ENCODE measurements at places on chromosomes 1 and 21. TPM values are rescaled to one million over a fixed set of nuclear protein-coding genes. Genes with fewer than 3 reads are reported as not detected.

GRCh38 chr1:111516005-111516535 lies 12.6 kb upstream of the ADORA3 start:
- DNase-seq = peak; percentile 86

- no peak for DNase-seq
These were observed 12.8 kb downstream of the OTUD7B start for GRCh38 chr1:149997585-149998262.

DNA sequence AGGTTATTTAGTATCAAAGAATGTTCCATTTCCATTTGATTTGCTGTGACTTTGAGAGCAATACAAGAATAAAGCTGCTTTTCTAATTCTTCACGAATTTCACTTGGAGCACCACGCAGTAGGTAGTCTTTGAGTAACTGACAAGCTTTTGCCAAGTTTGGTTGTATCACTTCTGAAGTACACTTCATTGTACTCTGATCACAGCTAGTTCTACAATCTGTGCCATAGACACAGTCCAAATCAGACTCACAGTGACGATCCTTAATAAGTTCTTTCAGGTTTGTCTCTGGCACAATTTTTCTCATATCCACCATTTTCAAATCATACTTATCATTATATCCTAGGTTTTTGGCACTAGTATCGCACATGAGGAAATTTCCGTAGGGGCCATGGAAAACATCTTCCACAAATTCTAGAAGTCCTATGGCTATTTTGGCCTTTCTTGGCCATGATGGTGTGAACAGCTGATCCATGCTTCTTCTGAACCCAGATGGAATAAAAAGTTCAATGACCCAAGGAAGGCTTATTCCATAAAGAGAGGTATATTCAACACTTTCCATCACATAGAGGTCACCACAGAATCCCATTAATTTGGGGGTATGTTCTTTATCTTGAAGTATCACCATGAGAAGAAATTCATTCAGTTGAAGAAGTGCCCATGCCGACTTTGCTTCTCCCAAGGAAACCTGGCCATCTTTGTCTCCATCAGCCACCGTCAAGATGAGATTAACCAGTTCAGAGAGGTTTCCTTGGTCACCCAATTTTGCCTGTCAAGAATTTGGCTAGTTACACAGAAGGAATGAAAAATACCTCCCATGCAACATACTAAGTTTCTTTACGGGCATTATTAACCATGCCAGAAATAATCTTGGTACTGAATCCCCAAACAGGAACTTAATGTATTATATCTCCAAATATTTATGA lies 11.9 kb downstream of the RPL5 start:
- DNase-seq = no peak

- peak; percentile 47 for DNase-seq
These were observed 6.3 kb upstream of the IFNGR2 start for GRCh38 chr21:33396951-33397350.

DNA sequence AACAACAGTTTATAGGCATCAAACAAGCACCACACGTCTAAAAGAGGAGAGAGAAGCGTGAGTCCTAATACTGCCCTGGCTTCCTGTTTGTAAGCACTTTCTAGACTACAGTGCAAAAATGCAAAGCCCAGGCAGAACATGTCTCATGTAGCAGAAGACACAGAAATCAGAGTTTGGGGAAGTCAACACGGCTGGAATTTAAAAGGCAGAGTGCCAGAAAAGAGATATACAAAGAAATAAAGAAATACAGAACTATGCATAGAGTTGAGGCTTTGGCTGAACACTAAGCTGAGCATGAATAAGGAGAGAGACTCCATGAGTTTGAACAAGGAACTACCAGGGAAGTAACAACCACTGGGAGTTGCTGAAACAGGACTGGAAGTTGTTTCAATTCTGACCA lies 566.6 kb upstream of the NR5A2 start:
- no peak for DNase-seq

GRCh38 chr21:46594276-46594675 lies 10.6 kb downstream of the S100B start:
- DNase-seq = no peak

DNA sequence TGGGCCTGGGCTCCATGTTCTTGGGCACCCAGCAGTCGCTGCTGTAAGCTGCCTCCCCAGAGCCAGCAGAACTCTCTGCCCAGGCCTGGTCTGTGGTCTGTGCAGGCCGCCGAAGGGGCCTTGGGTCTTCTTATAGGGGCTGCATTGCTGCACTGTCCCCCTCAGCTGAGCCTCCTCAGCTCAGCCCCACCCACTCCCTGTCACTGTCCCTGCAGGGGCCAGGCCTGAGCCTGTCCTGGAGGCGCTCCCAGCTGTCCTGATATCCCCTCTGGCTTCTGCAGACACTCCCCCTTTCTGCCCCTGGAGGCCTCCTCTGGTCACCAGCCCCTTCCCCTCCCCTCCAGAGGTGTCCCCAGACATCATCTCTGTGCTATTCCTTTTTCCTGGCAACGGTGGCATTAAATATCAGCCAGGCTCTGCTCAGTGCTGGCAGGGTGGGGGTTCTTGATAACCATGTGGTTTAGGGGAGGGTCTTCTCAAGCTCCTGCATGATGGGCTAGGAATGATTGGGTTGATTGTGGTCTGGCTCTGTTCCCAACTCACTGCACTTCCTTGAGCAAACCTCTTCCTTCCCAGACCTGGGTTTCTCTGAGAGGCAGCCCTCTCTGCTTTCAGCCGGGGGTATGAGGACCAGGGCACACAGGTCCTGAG lies 3.7 kb upstream of the FOXO6 start:
- DNase-seq = peak; percentile 67

- no peak for DNase-seq
These were observed 161.9 kb upstream of the GORAB start for GRCh38 chr1:170370087-170370486.

DNA sequence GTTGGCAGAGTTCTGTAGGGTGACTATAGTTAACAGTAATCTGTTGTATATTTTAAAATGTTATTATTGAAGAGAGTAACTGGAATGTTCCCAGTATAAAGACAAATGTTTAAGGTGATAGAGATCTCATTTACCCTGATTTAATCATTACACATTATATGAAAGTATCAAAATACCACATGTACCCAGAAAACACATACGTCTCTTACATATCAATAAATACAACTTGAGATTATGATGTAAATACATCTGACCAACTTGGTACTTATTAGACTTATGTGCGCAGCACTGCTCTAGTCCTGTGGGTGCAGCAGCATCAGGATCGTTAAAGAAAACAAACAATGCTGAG lies 670 bp upstream of the PARK7 start:
- no peak for DNase-seq

- DNase-seq = no peak
These were observed 89.6 kb downstream of the NFIA start for GRCh38 chr1:61171974-61172373.

DNA sequence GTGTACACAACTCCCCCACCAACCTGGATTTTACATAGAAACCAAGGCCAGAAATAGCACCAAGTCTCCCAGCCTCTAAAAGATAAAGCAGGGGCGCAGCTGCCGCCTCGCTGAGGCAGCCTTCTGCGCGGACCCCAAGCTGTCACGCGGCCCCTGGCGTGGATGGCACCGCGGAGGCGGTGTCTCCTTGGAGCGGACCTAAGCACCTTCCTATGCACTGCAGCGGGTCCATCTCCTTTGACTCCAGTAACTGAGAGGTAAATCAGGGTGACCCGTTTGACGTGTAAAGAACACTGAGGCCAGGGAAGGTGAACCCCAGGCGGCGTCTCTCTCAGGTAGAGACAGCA lies 17.0 kb downstream of the ZNF697 start:
- DNase-seq = no peak

- DNase-seq = no peak
These were observed 231.6 kb downstream of the TPR start for GRCh38 chr1:186143481-186143880.

DNA sequence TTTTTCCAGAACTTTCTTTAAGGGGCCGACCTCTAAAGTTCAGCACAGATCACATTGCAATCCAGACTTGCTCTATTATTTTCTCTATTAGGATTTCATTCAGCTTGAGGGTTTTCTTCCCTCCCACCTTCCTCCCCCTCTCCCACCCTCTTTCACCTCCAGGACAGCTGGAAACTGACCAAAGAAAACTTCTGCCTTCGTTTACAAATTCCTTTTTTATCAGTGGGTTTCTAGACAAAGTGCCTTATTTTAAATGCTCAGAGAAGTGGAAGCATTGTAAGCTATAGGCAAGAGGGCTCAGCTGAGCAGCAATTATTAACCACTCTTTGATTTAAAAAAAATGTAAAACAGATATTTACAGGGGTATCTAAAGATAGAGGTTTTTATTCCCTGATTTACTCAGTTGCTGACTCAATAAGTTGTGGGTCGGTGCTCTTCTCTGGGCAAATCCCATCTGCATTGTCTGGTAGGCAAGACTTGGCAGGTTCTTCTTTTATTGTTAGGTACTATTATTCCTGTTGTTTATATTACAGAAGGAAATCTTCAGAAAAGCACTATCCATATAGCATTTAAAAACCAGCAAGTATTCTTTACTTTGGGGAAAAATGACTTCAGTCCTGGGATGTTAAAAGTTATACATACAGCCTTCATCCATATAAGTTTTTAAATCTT lies 277.0 kb upstream of the C1orf105 start:
- DNase-seq = peak; percentile 22

DNA sequence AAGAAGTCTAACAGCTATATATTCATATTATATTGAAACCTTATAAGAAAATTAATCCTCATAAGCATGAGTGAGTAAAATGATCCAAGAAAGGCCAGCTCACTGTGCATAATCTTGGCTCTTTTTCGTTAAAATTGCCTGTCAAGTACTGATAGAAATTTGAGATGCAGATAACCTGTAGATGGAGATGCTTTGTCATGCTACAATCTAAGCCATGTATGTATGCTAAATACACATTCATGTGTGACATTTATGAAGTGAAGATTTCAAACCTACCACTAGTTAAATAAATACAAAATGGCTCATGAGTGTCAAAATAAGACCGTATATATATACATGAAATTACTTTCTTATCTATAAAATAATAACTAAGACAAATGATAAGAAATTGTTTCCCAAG lies 1491.5 kb upstream of the PRMT6 start:
- DNase-seq = no peak

GRCh38 chr1:181486098-181486420 lies 2.7 kb downstream of the CACNA1E start:
- peak; percentile 19 for DNase-seq

DNA sequence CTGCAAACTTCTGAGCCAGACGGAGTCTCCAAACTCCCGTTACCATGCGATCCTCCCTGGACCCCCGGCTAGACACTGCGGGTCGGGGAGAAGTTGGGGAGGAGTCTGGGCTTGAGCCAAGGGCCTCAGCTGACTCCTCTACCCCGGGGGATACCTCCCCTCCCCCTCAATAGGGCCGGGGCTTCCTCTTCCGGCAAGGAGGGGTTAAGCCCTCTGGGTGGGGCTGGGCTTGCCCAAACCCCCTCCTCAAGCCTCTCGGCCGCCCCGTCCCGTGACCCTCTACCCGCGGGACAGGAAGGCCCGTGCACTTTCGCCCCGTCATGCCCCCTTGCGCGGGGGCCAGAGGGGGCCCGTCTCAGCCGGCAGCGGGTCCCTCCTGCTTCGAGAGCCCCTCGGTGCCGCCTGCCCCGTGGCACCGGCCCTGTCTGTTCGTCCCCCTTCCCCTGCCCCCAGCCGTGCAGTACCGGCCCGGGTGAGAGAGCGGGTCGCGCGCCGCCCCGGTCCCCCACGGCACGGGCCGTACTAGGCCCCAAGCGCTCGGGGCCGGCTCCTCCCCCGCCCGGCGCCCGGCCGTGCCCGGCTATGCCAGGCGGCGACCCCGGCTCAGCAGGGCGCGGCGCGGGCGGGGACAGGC lies 652 bp downstream of the ARL8A start:
- DNase-seq = peak; percentile 54

DNA sequence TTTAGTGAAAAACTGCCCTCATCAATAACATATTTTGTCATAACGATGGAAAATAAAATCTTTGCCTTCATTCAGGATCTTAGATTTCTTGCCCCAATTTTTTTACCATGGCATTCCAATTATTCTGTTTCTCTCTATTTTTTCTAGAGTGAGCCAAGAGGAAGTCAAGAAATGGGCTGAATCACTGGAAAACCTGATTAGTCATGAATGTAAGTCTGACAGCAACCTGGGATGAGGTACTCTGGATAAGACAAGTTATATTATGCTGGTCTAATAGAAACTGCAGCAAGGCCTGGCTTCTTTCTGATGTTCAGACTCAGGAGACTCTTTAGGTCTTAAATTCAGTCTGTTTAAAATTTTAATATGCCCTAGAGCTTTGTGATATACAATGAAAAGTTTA lies 3.5 kb downstream of the RGS4 start:
- DNase-seq = no peak

DNA sequence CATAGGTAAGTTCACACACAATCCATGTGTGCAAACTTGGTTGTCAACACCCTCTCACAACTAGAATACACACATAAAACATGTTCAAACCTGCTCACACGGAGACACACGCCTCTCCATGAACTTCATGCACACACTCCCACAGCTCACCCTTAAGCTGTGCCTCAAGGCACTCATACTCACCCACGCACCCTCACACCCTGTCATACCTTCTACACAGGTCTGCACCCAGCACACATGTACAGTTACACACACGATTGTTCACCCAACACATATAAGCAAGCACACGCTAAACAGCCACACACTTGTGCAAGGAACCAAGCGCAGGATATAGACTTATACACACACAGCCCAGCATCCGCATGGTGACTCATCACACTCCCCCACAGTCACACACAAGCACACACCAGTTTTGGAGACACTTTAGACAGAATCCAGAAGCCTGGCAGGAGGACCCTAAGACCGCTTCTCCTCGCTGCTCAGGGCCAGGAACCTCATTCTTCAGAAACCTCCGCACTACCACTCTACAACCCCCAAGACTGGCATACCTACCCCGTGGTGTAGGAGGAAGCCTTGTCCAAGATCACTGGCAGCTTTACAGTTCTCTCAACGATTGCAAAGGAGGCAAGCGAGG lies 58.7 kb upstream of the ZC3H12A start:
- DNase-seq = no peak

- peak; percentile 26 for DNase-seq
These were observed 90.6 kb downstream of the HIVEP3 start for GRCh38 chr1:41827991-41828570.

- no peak for DNase-seq
These were observed 323.2 kb downstream of the AMY1C start for GRCh38 chr1:104072915-104073371.

DNA sequence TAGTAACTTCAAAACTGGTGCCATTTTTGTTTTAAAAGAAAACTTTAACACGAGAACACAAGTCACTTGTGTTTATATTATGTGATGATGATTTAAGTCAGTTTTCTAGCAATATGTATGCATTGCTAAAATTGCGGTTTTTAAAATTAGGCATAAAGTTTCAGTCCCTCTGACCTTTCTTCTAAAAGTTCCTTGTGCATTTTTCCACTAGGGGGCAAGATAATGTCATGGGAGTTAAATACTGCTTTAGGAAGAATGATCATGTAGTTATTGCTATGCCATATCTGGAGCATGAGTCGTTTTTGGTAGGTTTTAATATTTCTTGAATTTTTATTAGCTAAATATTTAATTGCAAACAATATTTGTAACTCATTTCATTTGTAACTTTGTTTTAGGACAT lies 10.7 kb downstream of the CDC7 start:
- no peak for DNase-seq

Gene CELA2A
- polyA plus RNA-seq = not detected

Gene MX2
- 7.2 TPM for polyA plus RNA-seq

Gene GABPB2
- 11.4 TPM for polyA plus RNA-seq

Gene OPTC
- not detected for polyA plus RNA-seq

Gene TCHHL1
- polyA plus RNA-seq = not detected

Gene FAM131C
- polyA plus RNA-seq = 6.4 TPM

Gene ADAMTS5
- polyA plus RNA-seq = 2.0 TPM

Gene PAQR6
- 1.5 TPM for polyA plus RNA-seq

Gene PTGFR
- 0.51 TPM for polyA plus RNA-seq

Gene SEMA4A
- 2.0 TPM for polyA plus RNA-seq

Gene PDZK1IP1
- 0.51 TPM for polyA plus RNA-seq

Gene FAM72D
- 0.09 TPM for polyA plus RNA-seq

Gene SLFNL1
- 0.22 TPM for polyA plus RNA-seq

Gene FOXO6
- 0.95 TPM for polyA plus RNA-seq
